ENCODE measurements at places on chromosomes 11 and 22.
A peak's percentile ranks its signal among the peaks of the same experiment; 100 is the strongest.

- DNase-seq = no peak
Measured at GRCh38 chr22:25745341-25746011, 3.5 kb downstream of the MYO18B start.

DNA sequence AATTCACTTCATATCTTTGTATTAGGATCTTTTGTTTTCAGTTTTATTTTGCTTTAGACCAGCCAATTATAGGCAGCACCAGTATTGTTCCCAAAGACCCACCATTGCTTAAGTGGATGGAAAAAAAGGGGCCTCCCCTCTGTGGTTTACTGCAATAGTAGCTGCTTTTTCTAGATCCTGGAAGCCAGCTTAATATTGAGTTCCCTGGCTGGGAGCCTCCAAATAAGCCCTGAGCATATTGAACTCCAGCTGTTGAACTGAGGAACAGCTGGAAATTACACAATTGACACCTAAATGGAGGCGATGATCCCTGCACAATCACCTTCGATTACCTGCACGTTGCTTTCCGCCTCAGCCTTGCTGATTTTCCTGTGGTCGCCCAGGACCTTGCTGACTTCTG is 576.0 kb downstream of the SOX6 start:
- no peak for DNase-seq

- no peak for DNase-seq
Measured at GRCh38 chr11:66339162-66339675, 3.0 kb upstream of the RIN1 start.

GRCh38 chr11:131710511-131710910 is 340.1 kb downstream of the NTM start:
- no peak for DNase-seq

DNA sequence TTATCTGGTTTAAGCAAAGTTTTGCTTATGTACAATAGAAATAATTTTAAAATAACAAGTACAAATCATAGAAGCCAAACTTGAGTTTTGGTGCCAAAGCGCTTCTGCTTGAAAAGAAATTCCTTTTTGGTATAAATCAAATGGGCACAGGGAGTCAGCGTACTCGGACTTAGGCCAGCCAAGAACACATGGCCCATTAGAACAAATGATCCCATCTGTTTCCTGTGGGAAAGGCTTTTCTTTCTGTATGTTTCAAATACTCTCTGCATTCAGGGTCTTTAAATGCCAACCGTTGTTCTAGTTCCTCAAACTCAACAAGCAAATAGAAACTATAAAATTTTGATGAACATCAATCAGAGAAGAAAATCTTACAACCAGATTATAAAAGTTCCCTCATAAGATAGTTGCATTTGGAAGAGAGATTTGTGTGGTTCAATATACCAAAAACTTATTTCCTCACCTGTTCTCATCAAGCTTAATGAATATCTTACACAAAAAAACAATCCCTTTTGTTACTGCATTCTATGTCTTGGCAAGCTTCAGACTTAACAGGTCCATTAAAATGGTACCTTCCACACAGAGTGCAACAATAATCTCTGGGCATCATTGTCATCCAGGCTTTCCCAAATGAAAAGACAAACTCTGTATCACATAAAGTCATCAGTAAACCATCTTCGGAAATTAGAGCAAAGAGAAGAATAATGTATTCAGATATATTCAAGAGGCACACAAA is 739.8 kb upstream of the API5 start:
- no peak for DNase-seq

DNA sequence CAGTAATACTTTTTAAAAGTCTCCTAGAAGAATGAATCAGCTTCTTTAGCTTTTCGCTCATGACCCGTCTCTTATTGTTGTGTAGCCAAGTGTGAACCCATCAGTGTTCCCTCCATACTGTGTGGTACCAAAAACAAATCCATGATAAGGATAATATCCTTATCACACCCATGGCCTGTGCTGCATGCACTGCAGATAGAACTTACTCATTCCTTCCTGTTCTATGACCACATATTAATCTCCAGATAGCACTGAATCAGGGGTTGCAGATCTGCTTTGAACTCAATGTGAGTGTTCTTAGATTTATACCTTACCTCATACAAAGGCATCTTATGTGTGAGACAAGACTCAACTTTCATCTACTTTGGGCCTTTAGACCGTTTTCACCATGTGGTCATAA is 373.4 kb downstream of the JRKL start:
- DNase-seq = no peak

- DNase-seq = peak; percentile 93
Measured at GRCh38 chr22:50530877-50531545, 1.2 kb upstream of the TYMP start.

- DNase-seq = no peak
Measured at GRCh38 chr22:31892080-31892433, 52.3 kb upstream of the YWHAH start.

DNA sequence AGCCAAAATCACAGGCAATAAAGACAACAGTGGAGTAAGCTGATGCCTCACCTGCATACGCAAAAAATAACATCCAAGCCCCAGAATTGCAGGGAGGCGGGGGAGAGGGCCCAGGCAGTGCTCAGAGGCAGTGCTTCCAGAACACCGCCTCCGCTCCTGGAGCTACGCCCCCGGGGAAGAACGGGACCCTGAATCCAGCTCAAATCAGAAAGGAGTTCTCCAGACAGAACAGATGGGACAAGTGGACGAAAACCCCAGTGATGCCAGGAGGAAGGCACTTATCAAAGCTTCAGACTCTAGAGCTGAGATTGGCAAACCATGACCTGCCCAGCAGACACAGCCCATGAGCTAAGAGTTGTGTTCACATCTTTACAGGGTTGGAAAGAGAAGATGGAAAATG is 683.9 kb downstream of the TBC1D22A start:
- no peak for DNase-seq

GRCh38 chr11:14577292-14577691 is 57.1 kb upstream of the PSMA1 start:
- DNase-seq = no peak

- DNase-seq = no peak
Measured at GRCh38 chr22:28097627-28098026, 178.6 kb upstream of the PITPNB start.

DNA sequence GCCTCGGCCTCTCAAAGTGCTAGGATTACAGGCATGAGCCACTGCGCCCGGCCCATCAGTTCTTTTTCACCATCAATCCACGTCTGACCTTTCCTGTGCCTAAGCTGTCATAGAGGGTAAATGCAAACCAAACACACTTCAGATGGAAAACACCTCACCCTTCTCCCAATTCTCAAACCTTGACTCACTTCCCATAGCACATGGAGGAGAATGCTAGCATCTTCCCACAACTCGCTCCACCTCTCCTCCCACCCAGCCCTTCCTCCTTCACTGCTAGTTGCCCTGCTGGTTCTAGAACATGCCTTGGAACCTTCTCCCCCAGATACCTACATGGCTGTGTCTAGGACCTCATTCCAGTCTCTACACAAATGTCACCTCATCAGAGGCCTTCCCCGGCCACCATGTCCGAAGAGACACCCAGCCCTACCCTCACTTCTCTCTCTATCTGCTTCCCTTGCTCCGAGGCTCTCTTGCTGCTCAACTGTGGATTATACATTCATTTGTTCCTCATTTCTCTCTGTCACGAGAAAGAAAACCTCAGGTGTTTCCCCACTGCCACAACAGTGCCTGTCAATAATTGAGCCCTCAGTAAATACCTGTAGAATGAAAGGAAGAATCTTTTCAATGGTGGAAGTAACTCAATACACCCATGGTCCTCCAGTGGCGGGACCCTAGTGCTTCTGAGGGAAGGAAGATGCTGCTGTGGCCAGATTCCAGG is 21.3 kb upstream of the NCF4 start:
- no peak for DNase-seq

- no peak for DNase-seq
Measured at GRCh38 chr11:78349624-78350023, 68.0 kb downstream of the GAB2 start.

DNA sequence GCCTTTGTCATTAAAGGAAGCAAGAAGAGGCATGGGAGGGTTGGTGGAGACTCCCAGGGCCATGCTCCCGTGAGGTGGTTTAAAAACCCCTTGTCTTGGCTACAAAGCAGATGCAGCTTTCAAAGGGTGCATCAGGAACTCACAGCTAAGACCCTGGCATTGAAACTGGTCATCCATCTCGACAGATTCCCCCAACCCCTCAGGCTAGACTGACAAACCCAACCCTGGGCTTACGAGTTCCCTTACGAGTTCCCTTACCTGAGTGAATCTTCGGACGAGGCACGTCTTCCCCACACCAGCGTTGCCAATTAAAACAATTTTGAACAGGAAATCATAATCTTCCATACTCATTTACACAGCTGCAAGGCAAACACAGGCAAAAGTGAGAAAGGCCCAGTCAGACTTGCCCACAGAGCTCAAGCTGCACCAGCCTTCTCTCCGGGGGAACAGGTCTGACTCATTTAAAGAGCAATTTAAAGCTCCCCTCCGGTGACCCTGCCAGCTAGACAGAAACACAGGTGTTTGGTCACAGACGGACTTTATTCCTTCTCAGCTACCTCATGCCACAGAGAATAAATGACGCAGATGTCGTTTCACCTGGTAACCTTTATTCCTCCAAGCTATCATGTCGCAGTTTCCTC is 74.6 kb downstream of the RAB30 start:
- no peak for DNase-seq

DNA sequence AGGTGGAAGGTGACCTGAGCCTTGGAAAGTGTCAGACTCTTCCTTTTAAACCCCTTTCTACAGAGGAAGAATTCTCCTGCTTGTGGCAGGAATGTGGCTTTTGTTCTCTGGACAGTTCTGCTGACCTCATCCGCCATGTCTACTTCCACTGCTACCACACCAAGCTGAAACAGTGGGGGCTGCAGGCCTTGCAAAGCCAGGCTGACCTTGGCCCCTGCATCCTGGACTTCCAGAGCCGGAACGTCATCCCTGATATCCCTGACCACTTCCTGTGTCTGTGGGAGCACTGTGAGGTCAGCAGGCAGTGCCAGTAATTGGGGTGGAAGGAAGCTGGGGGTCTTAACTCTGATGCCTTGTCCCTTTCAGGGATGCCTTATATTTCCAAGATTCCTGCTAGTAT is 9.3 kb downstream of the HINFP start:
- no peak for DNase-seq
